ENCODE measurements at places on chromosomes 16 and 17. TPM values are rescaled to one million over a fixed set of nuclear protein-coding genes. Genes with fewer than 3 reads are reported as not detected.

GRCh38 chr17:8476741-8477140, 41.1 kb downstream of the NDEL1 start:
- no peak for DNase-seq

DNA sequence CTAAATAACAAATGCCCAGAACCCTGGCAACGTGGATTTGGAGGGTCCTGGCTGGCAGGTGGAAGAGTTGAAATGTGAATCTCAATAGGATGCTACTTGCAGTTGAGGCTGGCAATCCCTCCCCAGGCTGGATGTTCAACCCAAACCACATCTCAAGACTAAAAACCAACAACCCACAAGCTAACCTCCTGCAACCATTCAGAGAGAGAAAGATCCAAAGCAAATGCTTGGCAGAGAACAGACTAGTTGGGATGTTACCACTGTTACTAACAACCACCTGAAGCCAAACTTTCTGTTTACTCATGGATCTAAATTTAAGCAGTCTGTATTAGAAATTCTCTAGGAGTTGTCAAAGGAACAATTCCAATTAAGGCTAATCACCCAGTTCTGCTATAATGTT, 27.9 kb downstream of the SMG6 start:
- DNase-seq: no peak

GRCh38 chr16:22372882-22373661, 1.3 kb downstream of the CDR2 start:
- DNase-seq: no peak

DNA sequence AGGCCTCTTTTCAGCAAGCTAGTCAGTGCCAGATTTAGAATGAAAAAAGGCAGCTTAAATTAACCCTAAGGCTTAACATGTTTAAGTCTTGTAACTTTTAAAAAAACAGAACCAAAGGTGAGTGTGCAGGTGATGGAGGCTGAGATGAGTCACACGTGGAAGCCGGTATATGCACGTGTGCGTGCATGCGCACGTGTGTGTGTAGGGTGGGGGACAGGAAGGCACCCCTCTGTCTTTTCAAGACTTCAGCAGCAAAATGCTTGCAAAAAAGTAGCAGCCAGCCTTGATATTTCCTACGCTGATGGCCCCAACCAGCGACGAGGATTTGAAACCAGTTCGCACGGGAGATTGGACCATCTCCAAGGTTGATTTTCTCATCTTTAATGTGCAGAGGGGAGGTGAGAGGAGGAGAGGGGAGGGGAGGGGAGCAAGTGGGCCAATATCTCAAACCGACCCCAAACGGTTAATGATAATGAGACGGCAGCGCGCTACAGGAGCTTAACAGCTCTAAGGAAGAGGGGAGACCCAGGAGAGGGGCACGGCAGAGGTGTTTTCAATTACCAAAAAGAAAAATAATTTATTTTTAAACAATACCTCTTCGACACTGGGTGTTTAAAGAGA, 154.7 kb downstream of the ZNF423 start:
- no peak for DNase-seq

DNA sequence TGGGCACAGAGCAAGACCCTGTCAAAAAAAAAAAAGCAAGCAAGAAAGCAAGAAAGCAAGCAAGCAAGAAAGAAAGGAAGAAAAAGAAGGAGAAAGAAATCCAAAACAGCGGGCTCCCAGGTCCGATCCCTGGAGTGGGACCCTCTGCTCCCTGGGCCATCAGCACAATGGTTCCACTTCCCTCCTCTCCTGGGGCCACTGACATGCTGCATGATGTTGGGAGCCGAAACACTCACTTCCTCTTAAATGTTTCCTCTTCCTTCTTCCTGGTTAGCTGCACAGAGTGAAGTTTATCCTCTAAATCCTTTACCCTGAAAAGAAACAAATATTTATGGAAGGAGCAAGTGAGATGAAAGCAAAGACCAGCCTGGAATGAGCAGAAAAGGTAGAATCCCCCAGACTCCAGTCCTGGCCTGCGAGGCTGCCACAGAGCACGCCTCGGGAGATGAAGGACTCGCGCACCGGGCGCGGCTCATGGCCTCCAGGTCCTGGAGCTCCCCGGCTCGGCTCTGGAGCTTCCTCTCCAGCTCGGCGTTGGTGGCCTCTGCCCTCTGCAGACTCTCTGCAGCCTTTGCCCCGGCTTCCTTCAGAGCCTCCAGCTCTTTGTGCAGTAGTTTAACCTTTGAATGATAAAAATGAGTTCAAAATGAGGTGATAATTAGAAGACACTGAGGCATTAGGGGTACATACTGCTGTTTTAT, 19.0 kb downstream of the CCDC57 start:
- no peak for DNase-seq

The SLC35G6 gene
- not detected for total RNA-seq

- no peak for DNase-seq
These were observed 50.4 kb downstream of the HAPSTR1 start for GRCh38 chr16:9141813-9142212.

The SLC52A1 gene
- total RNA-seq: not detected

GRCh38 chr16:57216968-57217367, 28.1 kb upstream of the ARL2BP start:
- no peak for DNase-seq

- peak; percentile 67 for DNase-seq
These were observed 181.8 kb upstream of the AXIN2 start for GRCh38 chr17:65743308-65743655.

DNA sequence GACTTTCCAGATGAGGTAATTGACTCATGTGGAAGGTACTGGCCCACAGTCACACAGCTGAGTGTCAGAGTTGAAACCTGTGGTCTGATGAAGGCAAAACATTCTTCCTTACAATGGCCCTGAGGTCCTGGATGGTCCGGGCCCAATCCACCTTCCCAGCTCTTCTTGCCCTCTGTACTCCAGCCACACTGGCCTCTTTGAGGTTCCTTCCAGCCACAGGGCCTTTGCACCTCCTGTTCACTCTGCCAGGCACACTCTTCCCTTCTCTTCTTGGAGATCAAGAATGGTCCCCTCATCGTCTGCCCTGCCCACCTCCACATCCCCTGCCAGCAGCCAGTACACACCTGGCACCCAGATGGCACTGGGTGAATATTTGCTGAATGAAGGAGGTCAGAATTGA, 6.5 kb upstream of the PEMT start:
- DNase-seq: no peak

The RNF151 gene
- total RNA-seq: not detected

DNA sequence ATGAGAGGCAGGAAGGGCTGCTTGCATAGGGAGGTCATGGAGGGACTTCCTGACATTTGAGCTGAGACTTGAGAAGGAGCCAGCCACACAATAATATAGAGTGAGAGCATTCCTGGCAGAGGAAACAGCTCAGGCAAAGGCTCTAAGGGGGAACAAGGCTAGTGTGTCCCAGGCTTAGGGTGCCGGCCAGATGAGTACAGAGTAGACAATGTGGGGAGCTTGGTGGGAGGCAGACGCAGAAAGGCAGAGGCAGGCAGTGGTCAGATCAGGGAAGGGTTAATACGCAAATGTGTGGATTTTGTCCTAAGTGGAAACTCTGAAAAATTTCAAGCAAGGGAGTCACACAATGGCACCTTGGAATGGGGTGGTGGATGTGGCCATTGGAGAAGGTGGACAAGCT, 31.3 kb downstream of the CD300LB start:
- no peak for DNase-seq

The NRN1L gene
- total RNA-seq: not detected
